Inflammatory macrophage treated with lipopolysaccharide for 1 hour (primary cell): ENCODE measurements at places on chromosomes 6 and 20.

- no peak for DNase-seq
Observed at GRCh38 chr6:7135755-7136154, 28.0 kb downstream of the RREB1 start.

- peak; percentile 59 for DNase-seq
Observed at GRCh38 chr20:9506280-9506821, 8.0 kb upstream of the LAMP5 start.

GRCh38 chr20:43901296-43901695, 13.4 kb upstream of the TOX2 start:
- DNase-seq = no peak

DNA sequence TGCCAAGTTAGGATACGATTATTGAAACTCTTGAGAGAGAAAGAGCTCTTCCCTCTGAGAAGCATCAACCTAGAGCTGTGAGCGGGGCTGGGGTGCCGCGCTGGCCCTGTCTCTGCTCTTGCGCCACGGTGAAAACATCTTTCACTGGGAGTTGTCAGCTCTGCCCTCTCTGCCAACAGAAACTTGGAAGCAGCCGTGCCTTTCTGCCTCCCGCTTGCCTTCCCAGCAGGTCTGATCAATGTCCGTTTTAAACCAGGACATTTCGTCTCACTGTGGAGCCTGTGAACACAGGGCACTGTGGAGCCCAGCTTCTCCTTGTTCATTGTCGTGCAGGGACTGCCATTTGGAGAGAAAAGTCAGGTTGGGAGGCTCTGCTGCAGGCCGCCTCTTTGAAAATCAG, 249.2 kb upstream of the PMEPA1 start:
- no peak for DNase-seq

- no peak for DNase-seq
Observed at GRCh38 chr20:51703400-51704287, 64.5 kb downstream of the ATP9A start.
